ENCODE measurements at places on chromosomes 5 and 9. TPM values are rescaled to one million over a fixed set of nuclear protein-coding genes. Genes with fewer than 3 reads are reported as not detected.

- H3K36me3 ChIP-seq = no peaks in the 10 kb centered on the region
- no peak overlapping the region for H3K27ac ChIP-seq
- DNase-seq = no peak
- H3K4me3 ChIP-seq = no peak overlapping the region
- H3K4me1 ChIP-seq = peaks cover 8% of the 10 kb centered on the region
Measured at GRCh38 chr9:21931428-21931827, 62.8 kb downstream of the CDKN2A start.

- H3K27me3 ChIP-seq = no peaks in the 10 kb centered on the region
- H3K4me1 ChIP-seq = no peaks in the 10 kb centered on the region
- H3K36me3 ChIP-seq = no peaks in the 10 kb centered on the region
- no peak overlapping the region for H3K4me3 ChIP-seq
- H3K27ac ChIP-seq = no peak overlapping the region
Measured at GRCh38 chr5:176864755-176865154, 34.4 kb downstream of the HK3 start.

GRCh38 chr5:107459605-107460004 lies 211.1 kb downstream of the EFNA5 start:
- DNase-seq = no peak
- H3K36me3 ChIP-seq = no peaks in the 10 kb centered on the region
- H3K27ac ChIP-seq = no peak overlapping the region
- no peak overlapping the region for H3K4me3 ChIP-seq

- no peaks in the 10 kb centered on the region for H3K4me1 ChIP-seq
- no peak for DNase-seq
- no peak overlapping the region for H3K27ac ChIP-seq
- no peak overlapping the region for H3K4me3 ChIP-seq
Measured at GRCh38 chr5:151949701-151950308, 25.2 kb upstream of the GLRA1 start.

WWC1 gene
- 52.6 TPM for total RNA-seq

- no peak for DNase-seq
- H3K36me3 ChIP-seq = no peaks in the 10 kb centered on the region
- H3K27ac ChIP-seq = no peak overlapping the region
- no peaks in the 10 kb centered on the region for H3K27me3 ChIP-seq
Measured at GRCh38 chr9:33837138-33837537, 20.2 kb downstream of the UBE2R2 start.

DNA sequence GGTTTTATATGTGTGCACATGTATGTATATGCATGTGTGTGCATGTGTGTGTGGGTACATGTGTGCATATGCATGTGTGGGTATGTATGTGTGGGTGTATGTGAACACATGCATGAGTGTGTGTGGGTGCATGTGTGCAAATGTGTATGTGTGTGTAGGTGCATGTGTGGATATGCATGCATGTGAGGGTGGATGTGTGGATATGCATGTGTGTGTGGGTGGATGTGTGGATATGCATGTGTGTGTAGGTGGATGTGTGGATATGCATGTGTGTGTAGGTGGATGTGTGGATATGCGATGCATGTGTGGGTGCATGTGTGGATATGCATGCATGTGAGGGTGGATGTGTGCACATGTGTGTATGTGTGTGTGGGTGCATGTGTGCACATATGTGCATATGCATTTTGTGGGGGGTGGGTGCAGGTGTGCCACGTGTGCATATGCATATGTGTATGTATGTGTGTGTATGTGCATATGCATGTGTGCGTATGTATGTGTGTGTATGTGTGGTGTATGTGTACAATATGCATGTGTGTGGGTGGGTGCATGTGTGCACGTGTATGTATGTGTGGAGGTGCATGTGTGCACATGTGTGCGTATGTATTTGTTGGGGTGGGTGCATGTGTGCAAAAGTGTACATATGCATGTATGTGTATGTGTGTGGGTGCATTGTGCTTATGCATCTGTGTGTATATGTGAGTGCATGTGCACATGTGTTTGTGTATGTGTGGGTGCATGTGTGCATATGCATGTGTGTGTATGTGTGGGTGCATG lies 144.2 kb downstream of the GAS1 start:
- H3K4me1 ChIP-seq = no peaks in the 10 kb centered on the region
- no peaks in the 10 kb centered on the region for H3K36me3 ChIP-seq
- no peak for DNase-seq
- H3K27ac ChIP-seq = no peak overlapping the region

GRCh38 chr9:83655433-83655832 lies 32.5 kb downstream of the IDNK start:
- no peaks in the 10 kb centered on the region for H3K27me3 ChIP-seq
- no peak for DNase-seq
- peaks cover 29% of the 10 kb centered on the region for H3K36me3 ChIP-seq
- no peak overlapping the region for H3K4me3 ChIP-seq
- no peak overlapping the region for H3K27ac ChIP-seq

FGF10 gene
- total RNA-seq = not detected

GRCh38 chr5:181152406-181152805 lies 5.0 kb downstream of the OR2V2 start:
- no peaks in the 10 kb centered on the region for H3K4me1 ChIP-seq
- H3K36me3 ChIP-seq = no peaks in the 10 kb centered on the region
- no peaks in the 10 kb centered on the region for H3K27me3 ChIP-seq

DNA sequence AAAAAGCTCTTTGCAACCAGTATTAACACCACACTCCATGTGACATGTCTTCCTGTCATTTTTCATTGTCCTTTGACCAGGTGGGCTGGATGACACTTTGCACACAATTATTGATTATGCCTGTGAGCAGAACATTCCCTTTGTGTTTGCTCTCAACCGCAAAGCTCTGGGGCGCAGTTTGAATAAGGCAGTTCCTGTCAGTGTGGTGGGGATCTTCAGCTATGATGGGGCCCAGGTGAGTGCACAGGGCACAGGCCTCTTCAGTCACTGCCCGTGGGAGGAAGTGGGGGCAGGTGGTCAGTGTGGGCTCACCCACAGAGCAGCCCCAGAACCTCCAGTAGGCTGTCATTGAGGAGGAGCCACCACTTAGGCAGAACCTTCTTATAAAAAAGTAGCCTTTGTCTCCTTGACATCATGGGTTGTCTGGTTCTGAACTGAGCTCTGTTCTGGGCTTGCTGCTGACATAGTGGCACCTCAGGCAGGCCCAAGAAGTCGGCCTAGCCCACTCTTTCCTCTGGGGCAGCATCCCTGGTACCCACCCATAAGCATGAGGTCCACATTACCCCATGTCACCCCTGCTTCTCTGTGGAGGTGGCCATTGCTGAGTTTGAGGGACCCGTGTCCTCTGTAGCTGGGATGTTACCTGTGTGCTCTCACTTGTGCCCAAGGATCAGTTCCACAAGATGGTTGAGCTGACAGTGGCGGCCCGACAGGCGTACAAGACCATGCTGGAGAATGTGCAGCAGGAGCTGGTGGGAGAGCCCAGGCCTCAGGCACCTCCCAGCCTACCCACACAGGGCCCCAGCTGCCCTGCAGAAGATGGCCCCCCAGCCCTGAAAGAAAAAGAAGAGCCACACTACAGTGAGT lies 39.3 kb downstream of the SECISBP2 start:
- H3K4me3 ChIP-seq = no peak overlapping the region
- H3K36me3 ChIP-seq = peaks cover 37% of the 10 kb centered on the region
- no peaks in the 10 kb centered on the region for H3K4me1 ChIP-seq
- no peak overlapping the region for H3K27ac ChIP-seq
- no peaks in the 10 kb centered on the region for H3K27me3 ChIP-seq

DNA sequence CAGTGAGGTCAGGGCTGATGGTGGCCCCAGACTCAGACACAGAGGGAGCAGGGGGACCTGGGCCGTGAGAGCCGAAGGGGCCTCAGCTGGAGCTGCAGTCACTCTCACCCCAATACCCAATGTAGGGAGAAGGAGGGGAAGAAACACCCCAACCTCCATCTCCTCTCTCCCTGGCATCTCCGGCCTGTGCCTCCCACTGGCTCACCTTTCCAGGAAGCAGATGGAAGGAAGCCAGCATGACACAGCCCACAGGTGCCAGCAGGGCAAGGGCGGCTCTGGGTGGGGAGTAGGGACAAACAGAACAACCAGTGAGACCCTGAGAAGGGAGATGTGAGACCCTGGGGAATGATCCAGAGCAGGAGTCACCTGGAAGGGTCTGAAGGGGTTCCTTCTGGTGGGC lies 3.0 kb upstream of the CRB2 start:
- DNase-seq = no peak
- no peak overlapping the region for H3K4me3 ChIP-seq
- no peaks in the 10 kb centered on the region for H3K4me1 ChIP-seq
- H3K27me3 ChIP-seq = no peaks in the 10 kb centered on the region
- no peak overlapping the region for H3K27ac ChIP-seq

- H3K36me3 ChIP-seq = peaks cover 29% of the 10 kb centered on the region
- H3K27me3 ChIP-seq = no peaks in the 10 kb centered on the region
- no peak overlapping the region for H3K4me3 ChIP-seq
Measured at GRCh38 chr9:113503613-113504211, 40.2 kb downstream of the RGS3 start.

DNA sequence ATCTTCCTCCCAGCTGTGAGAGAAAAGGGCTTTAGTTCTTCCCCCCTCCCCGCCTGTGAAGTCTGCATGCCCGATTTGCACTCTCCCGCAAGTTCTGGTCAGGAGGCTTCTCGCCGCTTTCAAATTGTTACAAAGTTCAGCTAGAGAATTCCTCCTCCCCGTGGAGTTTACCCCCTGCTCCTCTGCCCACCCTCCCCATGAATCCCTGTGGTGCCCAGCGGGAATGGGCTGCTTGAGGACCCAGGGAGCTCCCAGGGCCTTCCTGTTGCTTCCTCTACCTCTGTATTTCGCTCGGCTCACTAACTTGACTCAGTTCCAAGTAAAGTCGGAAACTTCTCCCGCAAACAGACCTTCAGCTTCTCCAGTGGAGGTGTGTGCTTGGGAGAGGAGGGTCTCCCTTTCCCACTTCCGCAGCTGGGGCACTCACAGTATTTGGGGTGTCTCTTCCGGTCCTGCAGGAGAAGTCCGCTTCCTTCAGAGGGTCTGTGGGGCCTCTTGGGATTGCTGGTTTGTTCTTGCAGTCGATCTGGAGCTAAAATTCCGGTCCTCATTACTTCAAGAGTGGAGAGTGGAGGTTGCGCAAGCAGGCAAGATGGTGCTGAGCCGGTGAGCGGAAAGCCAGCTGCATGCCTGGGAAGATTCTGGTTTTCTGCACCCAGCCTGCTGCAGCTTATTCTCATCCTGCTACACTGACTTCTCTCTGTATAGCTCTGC lies 97.8 kb downstream of the ADAMTS12 start:
- H3K27ac ChIP-seq = no peak overlapping the region
- H3K4me3 ChIP-seq = no peak overlapping the region
- DNase-seq = no peak

DNA sequence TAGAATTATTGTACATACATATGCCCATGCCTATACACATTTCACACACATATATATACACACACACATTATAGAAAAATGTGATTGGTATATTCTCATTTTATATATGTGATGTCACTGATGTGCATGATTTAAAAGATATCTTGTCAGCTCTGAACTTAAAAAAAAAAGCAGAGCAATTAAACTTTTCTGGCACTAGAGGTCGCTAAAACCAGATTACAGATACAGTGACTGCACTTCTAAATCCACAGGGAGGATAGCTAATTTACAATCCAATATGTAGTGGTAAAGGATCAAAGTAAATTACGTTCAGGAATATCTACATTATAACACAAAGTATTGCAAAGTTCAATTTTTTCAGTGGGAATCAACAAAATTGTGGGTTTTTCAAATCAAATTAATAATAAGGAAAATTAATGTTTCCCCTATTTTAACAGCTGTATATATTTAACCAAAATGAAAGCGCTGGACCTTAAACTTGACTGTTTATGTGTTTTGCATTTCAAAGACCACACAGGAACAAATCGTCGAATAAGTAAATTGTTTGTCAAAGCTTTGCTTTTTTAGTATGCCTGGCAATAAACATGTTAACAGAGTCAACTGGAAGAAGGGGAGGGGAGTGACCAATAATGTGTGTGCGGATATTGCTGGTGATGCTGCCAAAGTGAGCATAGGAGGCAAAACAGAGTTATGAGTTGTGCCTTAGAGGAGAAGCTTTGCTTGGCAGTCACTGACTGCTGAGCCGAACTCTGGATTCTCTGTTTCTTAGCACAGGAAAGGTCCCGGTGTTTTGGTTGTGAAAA lies 1201.4 kb upstream of the C9orf72 start:
- H3K27me3 ChIP-seq = no peaks in the 10 kb centered on the region
- no peak overlapping the region for H3K4me3 ChIP-seq
- peak; percentile 22 for DNase-seq
- no peak overlapping the region for H3K27ac ChIP-seq
- no peaks in the 10 kb centered on the region for H3K4me1 ChIP-seq

GRCh38 chr9:83266331-83266665 lies 203.4 kb upstream of the RASEF start:
- H3K4me1 ChIP-seq = no peaks in the 10 kb centered on the region
- no peak overlapping the region for H3K4me3 ChIP-seq
- H3K27ac ChIP-seq = no peak overlapping the region

GRCh38 chr5:56951126-56951945 lies 587 bp downstream of the MIER3 start:
- H3K36me3 ChIP-seq = peaks cover 11% of the 10 kb centered on the region
- peaks cover 8% of the 10 kb centered on the region for H3K4me1 ChIP-seq
- H3K27me3 ChIP-seq = no peaks in the 10 kb centered on the region
- peak overlapping the region; percentile 84 for H3K4me3 ChIP-seq
- peak overlapping the region; percentile 73 for H3K27ac ChIP-seq

DNA sequence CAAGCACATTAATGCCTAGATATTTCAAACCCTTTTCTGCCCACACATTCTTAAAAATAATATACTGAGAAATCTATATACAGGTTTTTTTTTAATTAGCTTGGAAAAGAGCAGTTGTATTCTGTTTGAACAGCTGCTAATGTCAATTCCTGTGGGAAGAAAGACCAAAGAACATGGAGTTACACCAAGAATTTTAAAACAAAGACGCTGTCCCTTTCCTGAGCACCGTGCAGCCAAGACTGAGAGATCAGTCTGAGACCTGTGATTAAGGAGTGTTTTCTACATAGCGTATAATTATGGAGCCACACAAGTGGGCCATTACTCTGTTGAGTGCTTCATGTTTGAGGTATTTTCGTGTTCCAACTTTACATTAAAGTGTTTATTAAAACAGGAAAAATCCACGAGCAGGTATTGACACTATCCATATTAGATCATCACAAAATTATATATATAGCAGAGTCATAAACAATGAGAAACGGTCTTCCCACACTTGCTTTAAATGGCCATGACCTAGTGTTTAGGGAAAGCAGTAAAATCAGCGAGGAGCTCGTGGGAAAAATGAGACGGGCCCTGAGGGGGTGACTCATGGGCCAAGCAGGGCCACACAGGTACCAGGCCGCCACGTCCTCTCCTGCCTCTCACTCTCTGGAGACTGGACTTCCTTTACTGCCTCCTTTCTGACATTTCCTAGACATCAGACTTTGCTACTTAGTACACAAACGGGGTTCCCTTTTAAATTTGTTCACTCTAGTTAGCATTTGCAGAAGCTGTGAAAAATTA lies 153.1 kb upstream of the OTULINL start:
- H3K36me3 ChIP-seq = 0 out of 2 replicates have a peak, but pooled peaks cover 3% of the 10 kb centered on the region
- H3K4me1 ChIP-seq = no peaks in the 10 kb centered on the region
- H3K27ac ChIP-seq = no peak overlapping the region

Data from HCT116 (cell line).